Activated T-helper 2 cell treated with anti-CD3 and anti-CD28 coated beads, Interferon-gamma antibody, Interleukin-2, Interleukin-4, amounts not matched to agents 10 μg/mL and 5 μg/mL and 100 μg/mL, durations not matched to agents 14 hours and 24 hours and 36 hours (primary cell): ENCODE measurements at places on chromosomes 2 and 18. TPM values are rescaled to one million over a fixed set of nuclear protein-coding genes. Genes with fewer than 3 reads are reported as not detected.

DNA sequence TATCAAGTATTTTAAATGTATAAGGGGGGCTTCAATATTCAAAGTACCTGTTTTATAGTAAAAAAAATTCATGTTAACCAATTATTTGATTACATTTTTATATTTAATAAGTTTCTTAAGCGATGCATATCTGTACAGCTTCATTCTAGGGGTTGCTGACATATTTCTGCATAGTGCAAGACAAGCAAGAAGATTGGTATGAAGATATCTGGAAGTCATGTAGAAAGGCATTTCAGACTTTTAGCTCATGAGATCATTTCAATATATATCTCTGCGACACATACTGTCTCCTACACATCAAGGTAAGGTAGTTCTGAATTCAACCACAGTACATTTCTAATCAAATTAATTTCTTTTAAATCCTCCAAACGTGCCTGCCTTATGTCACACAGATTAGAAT, 73.1 kb downstream of the MEMO1 start:
- DNase-seq: no peak

CD226 gene
- total RNA-seq: 81.5 and 85.3 TPM in 2 replicates

DNA sequence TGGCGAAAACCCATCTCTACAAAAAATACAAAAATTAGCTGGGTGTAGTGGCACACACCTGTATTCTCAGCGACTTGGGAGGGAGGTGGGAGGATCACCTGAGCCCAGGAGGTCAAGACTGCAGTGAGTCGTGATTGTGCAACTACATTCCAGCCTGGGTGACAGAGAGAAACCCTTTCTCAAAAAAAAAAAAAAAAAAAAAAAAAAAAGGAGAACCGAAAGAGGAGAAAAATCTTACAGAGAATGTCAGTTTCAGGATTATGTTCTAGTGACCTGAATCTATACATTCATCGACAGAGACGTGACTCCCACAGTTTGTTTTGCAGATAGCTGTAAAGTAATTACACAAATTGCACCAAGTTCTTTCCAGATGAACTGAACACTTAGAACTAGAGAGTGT, 187.8 kb downstream of the FTCDNL1 start:
- DNase-seq: no peak

DNA sequence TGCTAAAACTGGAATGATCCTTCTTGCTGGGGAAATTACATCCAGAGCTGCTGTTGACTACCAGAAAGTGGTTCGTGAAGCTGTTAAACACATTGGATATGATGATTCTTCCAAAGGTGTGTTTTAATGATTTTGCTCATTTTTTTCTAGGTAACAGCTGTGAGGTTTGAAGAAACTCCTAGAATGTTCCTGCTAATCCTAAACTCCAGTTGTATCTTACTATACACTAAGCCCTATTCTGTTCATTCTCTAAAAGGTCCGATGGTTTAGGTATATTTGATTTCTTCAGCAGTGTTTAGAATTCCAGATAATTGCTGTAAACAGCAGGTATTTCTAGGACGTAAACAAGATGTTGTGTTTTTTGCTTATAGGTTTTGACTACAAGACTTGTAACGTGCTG, 2.3 kb downstream of the MAT2A start:
- no peak for DNase-seq

DNA sequence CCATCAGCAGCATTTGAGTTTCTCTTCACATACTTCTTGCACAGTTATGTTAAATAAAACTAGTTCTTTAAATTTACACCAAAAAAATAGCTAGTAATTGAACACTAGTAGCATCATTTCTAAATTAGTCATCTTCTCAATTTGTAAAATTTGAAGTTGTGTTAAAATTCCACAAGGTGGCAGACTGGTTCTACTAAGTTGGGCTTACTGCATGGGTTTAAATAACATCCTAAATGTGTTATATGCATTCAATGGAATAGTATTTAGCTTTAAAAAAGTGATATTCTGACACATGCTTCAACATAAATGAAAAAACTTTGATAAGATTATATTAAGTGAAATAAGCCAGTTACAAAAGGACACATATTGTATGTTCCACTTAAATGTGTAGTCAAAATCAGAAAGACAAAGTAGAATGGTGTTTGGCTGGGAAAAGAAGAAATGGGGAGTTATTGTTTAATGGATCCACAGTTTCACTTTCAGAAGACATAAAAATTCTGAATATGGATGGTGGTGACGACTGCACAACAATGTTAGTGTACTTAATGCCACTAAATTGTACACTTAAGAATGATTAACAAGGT, 28.7 kb upstream of the RPRD1A start:
- no peak for DNase-seq

DNA sequence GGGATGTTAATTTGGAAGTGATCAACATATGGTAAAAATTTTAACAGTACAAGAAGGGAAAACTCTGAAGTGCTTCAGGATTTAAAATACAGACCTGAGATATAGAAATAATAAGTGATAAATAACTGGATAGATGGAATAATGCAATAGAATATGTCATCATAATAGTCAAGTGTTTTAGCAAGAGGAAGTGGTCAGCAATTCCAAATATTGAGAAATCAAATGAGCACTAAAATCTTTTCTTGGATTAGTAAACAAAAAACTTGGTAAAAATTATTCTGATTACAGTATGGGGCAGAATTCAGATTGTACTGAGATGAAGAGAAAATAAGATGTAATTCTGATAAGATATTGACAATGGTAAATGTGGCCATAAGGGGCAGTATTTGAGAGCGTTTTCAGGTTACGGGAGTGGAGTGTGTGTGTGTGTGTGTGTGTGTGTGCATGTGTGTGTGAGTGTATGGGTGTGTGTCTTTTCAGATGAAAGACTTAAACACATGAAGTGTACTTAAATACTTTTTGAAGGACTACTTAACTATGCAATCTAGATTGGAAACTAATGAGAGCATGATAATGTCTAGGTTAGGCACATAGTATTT, 217.9 kb upstream of the ITGA4 start:
- DNase-seq: no peak

DNA sequence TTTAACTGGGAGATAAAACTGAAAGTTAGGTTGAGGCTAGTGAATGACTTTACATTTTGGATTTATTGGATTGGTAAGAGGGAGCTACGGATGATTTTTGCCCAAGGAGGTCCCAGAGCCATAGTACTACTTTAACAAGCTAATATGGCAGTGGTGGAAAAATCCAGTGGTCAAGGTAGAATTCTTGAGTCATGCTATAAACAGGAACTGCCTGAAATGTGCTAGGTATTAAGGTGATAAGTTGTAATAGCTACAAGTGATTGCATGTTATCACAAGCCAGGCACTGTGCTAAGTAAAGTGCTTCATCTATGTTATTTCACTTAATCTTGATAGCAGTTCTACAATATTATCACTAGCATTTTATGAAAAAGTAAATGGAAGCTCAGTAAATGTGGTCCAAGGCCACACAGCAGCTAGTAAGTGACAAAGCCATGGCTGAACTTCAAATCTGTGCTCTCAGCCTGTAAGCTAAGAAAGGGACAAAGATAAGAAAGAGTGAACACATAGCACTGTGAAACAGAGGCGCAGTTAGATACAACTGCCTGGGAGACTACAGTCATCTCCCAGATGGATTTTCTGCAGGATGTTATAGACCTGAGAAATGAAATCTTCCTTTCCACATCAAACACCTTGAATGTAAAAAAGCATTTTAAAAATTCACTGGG, 469.6 kb downstream of the TGIF1 start:
- no peak for DNase-seq

DNA sequence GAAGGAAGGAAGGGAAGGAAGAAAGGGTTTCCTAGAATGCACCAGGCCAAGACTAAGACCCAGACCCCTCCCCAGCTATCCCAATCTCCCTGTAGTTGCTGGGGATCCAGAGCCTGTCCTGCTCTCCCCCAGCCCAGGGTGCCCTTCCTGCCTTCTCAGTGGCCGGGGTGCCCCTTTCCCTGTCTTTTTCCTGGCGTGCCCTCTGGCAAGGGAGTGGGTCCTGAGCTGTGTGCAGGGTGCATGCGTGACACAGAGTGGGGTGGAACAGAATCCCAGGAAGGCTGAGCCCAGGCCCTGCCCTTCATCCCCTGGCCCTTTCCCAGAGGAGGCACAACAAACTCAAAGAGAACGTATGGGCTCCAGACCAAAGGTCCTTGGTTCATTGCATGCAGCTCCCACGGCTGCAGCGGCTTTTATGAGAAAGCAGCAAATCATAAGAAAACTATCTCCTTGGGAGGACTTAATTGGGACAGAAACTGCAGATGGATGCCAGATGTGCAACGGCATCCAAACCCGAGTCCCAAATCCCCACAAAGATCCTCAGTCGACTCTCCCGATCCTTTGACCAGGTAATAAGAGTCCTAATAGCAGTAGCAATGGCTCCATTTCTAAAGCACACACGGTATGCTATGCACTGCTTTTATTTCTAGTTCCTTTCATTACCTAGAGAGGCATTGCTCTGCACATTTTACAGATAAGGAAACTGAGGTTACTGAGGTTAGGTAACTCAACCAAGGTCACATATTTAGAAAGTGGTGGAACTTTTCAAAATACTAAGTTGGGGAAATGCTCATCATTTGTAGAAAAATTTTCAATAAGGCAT, 12.7 kb upstream of the ARID5A start:
- no peak for DNase-seq

FKBP1B gene
- 1.1 and 2.1 TPM in 2 replicates for total RNA-seq

IL36RN gene
- total RNA-seq: not detected in 2 replicates

GRCh38 chr2:203484266-203485112, 50.6 kb downstream of the RAPH1 start:
- DNase-seq: peak; percentile 33

- no peak for DNase-seq
Measured at GRCh38 chr2:8249141-8249540, 432.7 kb upstream of the ID2 start.

- DNase-seq: no peak
Measured at GRCh38 chr2:172403402-172403801, 24.0 kb upstream of the ITGA6 start.
